Endothelial cell of umbilical vein (primary cell): ENCODE measurements at places on chromosomes 2 and 18. TPM values are rescaled to one million over a fixed set of nuclear protein-coding genes. Genes with fewer than 3 reads are reported as not detected.
A peak's percentile ranks its signal among the peaks of the same experiment; 100 is the strongest.

GRCh38 chr18:33641141-33641540 is 63.1 kb downstream of the ASXL3 start:
- DNase-seq, result no peak

DNA sequence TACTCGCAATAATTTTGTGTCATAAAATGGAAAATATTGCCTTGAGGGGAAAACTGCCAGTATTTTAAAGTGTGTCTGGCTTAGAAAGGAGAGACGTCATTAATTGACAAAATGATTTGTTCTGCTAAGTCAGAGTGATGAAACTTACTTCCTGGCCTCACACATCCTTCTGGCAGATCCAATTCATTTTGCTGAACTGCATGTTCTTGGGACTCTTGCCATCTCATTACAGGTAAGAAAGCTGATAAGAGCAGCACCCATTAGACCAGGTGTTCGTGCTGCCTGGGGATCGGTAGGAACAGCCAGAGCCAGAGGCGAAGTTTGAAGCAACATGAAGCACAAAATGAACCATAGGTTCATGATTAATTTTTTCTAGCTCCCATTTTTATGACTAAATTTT is 38.0 kb downstream of the KCNE4 start:
- DNase-seq, result no peak

- DNase-seq, result peak; percentile 71
Measured at GRCh38 chr2:146734042-146734820, 1110.6 kb upstream of the ACVR2A start.

DNA sequence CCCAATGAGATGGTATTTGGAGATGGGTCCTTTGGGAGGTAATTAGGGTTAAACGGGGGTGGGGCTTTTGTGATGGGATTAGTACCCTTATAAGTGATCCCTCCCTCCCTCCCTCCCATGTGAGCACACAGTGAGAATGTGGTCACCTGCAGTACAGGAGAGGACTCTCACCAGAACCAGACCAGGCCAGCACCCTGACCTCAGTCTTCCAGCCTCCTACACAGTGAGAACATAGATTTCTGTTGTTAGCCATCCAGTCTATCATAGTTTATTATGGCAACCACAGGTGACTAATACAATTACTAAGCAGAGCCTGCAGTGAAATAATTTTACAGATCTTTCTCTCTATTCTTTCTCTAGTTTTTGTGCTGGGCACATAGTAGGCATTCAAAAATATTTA is 137.7 kb upstream of the PKDCC start:
- DNase-seq, result no peak

- DNase-seq, result peak; percentile 12
Measured at GRCh38 chr2:38619458-38620164, 16.9 kb upstream of the HNRNPLL start.

DNA sequence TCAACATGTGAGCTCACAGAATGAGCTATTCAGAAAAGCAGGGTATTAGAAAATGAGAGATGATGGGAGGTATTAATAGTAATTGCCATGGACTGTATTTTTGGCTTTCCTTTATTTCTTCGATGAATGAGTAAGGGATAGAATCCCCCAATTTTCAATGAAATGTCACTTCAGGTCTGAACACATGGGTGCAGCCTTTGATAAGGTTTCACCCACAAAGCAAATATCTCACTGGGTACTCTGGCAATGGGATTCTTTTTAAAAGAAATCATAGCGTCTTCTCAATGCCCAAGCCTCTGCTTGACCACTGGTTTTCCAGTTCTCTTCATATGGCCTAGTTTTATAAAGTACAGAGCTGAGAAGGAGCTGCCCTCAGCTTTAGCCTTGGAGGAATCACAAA is 610.5 kb upstream of the FANCL start:
- DNase-seq, result no peak

Gene CYRIA
- 7.4 and 9.3 TPM in 2 replicates for polyA plus RNA-seq

Gene HOXD13
- polyA plus RNA-seq, result not detected in 2 replicates

GRCh38 chr2:159128191-159128590 is 158.3 kb downstream of the WDSUB1 start:
- no peak for DNase-seq

GRCh38 chr2:78281164-78281563 is 744.3 kb upstream of the REG3G start:
- DNase-seq, result no peak

- DNase-seq, result no peak
Measured at GRCh38 chr2:225274751-225275150, 124.8 kb upstream of the NYAP2 start.

Gene C1QL2
- polyA plus RNA-seq, result not detected in 2 replicates

GRCh38 chr2:181005809-181006208 is 25.4 kb downstream of the UBE2E3 start:
- no peak for DNase-seq

GRCh38 chr2:126863336-126864015 is 35.2 kb upstream of the TEX51 start:
- DNase-seq, result no peak

GRCh38 chr18:31667185-31667584 is 17.2 kb downstream of the B4GALT6 start:
- no peak for DNase-seq

GRCh38 chr2:229783108-229783721 is 68.9 kb upstream of the DNER start:
- no peak for DNase-seq

Gene TUBB8B
- polyA plus RNA-seq, result 0.23 and 0.33 TPM in 2 replicates

Gene CHRND
- not detected in 2 replicates for polyA plus RNA-seq

Gene RNF125
- 0.40 and 0.73 TPM in 2 replicates for polyA plus RNA-seq

Gene FRZB
- 0.03 and 0.04 TPM in 2 replicates for polyA plus RNA-seq

DNA sequence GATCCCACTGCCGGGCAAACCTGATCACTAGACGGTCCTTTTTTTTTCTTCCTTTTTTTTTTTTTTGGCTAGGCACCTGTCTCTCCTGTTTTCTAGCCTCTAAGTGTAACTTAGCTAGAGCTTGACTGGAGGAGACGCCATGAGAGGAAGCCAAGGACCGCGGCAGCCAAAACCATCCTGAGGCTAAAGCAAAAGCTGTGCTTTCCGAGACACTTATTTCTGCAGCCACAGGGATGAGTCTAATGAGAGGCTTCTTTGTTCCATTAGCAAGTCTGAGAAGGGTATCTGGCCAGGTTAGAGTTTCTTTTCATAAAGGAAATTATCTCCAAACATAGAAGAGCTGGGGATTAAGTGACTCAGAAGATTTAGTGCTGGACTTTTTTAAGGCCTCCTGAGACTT is 7.3 kb upstream of the CXCR4 start:
- DNase-seq, result no peak

DNA sequence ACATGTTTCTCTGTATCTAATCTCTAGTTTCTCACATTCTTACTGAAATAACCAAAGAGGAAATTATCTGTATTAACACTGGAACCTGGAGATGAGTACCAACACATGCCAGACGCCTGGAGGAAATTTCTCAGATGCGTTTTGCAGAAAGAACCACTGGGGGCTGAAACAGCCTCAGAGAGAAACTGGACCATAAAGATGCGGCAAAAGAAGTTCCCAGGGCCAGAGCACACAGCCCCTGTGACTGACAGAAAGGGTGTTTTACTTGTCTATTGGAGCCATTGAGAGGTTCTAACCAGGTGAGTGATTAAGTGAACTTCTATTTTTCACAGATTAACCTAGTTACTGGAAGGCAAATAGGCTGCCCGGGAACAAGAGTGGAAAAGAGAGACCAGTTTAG is 103.9 kb downstream of the EVA1A start:
- no peak for DNase-seq

GRCh38 chr2:235493775-235494715 is at the start of gene AGAP1:
Gene AGAP1 (plus strand): TSS chr2:235494043.
- peak; percentile 83 for DNase-seq

GRCh38 chr2:41763141-41763540 is 284.7 kb upstream of the PKDCC start:
- DNase-seq, result no peak
